ENCODE measurements at places on chromosomes 6 and 20. TPM values are rescaled to one million over a fixed set of nuclear protein-coding genes. Genes with fewer than 3 reads are reported as not detected.

DNA sequence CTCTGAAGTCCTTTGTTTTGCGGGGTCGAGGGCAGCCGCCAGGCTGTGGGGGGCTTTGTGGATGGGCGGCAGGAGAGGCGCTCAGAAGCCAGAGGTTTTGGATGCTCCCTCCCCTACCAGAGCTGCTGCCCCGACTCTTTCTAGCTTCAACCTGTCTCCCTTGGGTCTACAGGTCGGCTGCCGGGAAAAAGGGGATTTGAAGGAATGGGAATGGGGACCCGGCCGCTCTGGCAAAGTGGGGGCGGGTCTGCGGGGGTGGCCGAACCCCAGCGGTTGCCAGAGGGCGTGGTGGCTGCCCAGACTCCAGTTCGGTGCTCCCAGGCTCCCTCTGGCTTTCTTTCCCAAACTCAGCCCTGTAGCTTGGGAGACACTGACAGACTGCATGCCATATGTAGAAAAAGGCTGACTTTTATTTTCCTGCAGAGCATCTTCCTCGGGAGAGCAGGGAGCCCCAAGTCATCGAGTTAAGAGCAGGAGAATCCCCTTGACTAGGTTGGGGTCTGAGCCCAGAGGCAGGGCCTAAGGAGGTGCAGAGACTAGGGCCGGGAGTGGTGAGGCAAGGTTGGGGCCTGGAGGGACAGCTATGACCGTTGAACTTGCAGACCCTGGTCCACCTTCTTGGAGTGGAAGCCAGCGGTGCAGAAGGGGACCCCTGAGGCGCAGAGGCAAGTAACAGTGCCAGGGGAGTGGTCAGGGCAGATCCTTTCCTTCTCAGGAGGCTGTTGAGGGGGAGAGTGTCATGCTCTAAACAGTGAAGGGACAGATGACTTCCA lies 1.4 kb upstream of the PPP1R18 start:
- no peak for DNase-seq

GRCh38 chr20:14536738-14537137 lies 199.3 kb upstream of the FLRT3 start:
- DNase-seq = no peak

DNA sequence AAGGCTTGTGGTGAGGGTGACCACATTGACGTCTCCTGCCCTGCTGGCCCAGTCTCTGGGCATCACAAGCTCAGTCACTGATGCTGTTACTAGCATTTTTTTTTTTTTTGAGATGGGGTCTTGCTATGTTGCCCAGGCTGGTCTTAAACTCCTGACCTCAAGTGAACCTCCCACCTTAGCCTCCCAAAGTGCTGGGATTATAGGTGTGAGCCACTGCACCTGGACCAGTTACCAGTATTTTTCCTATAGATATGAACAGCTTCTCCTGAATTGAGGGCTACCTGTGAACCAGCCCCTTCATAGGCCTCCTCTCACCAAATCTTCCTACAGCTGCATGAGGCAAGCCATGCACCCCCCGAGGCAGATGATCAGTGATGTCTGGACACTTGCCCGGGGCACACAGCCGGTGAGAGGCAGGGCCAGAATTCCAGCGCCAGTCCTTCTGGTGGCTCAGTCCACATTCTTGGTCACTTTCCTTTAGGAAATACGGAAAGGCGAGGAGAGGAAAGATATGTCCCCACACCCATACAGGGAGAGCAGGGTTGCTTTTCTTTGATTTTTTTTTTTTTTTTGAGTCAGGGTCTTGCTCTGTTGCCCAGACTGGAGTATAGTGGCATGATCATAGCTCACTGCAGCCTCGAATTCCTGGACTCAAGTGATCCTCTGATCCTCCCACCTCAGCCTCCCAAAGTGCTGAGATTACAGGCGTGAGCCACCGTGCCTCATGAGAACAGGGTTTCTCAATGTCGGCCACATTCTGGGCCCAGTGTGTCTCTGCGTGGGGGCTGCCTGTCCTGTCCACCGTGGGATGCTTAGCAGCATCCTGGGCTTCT lies 50.7 kb downstream of the UBE2V1 start:
- no peak for DNase-seq

DNA sequence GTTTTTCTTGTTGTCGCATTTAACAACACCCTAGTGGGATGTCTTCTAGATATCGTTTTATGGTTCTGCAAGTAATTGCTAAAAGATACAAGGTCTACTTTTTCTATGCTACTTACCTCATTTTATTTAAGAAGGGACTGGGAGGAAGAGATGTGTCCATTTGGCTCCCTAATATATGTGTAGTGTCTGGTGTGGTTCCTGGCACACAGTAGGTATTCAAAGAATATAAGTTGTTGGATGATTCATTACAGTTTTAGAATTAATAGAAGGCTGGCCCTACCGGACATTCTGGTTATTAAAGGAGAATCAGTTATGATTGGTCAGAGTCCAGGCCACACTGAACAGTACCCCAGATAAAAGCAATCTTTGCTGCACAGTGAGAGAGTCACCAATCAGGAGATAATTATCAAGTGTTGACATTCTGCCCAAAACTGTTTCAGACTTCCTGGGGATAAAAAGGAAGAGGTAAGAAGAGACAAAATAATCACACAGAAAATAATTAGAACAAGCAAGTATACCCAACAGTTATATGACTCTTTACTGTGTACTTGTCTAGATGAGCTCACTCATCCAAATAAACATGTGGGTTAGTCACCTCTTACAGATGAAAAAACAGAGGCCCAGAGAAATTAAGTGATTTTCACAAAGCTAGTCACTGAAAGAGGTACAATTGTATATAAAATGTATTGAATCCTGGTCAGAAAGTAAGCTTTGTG lies 7.0 kb downstream of the TMEM244 start:
- no peak for DNase-seq

GRCh38 chr20:32600681-32601237 lies 15.6 kb upstream of the NOL4L start:
- DNase-seq = no peak

DNA sequence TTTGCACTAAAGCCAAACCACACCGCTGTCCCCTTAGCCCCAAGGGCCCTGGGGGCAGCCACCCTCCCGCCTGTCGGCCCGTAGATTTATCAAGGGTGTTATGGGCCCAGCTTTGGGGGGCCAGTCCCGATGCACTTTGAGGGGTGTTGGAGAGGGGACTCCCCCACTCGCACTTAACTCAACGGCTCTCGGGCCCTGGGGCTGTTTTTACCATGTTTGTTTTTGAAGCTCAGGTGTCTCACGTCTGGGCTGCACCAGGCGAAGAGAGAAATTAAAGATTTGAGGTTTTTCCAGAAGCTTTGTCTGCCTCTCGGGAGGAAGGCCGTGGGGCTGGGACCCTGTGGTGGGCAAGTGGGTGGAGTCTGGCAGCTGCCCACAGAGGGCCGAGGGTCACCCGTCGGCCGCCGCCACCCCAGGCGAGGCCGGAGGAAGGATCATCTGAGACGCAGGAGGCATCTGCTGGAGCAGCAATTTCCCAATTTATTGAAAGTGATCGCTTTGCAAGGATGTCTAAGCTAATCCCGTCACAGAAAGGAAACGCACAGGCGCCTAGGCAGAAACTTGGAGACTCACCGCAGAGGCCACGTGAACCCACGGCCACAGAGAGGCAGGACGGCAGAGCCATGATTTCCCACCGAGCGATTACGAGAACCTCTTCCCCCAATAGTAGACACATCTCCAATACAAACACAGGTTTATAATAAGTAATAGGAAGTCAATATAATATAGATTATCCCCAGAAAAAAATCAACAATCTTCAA lies 3.8 kb downstream of the SLC2A4RG start:
- DNase-seq = no peak

- no peak for DNase-seq
Observed at GRCh38 chr6:22512686-22513427, 56.5 kb upstream of the HDGFL1 start.

DNA sequence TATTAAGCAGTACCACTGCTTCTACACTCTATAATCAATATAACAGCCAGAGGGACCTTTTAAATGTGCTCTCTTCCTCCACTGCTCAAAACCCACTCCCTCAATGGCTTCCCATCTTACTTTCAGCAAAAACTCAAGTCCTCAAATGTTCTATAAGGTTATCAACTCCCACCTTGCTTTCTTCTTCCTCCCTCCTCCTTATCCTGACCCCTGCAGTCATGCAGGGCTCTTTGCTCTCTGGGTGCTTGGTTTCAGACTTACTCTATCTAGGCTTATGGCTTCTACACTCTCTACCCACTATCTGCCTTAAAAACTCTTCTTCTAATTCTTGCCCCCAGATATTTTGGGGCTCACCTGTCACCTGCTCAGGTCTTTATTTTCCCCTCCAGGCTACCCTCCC lies 5.3 kb downstream of the ARHGAP18 start:
- no peak for DNase-seq

DNA sequence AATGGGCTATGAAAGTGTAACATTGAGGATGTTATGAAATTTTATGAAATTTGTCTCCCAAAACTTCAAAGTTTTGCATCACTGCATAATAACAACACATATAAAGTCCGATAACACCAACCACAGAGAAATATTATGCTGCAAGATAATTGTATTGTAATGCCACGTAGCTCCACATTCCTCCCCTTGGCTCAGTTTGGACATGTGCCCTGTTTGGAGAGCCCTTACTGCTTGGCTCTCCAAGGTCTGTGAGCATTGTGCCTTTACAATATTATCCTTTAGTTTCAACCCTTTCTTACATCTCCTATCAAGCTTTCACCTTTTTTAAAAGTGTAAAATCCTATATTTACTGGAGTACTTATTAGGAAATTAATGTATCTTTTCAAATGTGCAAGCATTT lies 10.8 kb downstream of the HBS1L start:
- no peak for DNase-seq

- no peak for DNase-seq
Observed at GRCh38 chr6:70110126-70111022, 192.5 kb downstream of the COL9A1 start.

GRCh38 chr20:18657575-18657974 lies 69.7 kb downstream of the DTD1 start:
- no peak for DNase-seq

DNA sequence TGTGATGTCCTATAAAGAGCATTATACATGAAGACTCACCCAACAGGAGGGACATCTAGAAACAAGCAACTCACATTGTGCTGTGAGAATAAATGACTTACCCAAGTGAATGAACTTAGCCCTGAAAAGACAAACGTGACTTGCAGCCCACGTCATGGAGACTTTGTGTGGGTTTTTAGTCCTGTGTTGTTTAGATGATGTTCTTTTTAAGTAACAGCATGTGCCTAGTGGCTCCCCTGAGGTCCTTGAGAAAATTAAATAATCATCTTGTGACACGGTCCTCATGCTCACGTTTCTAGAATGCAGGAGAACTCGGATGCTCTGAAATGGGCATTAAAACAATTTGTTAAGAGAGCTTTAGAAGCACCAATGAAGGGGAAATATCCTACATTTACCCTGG lies 165.1 kb downstream of the SASH1 start:
- no peak for DNase-seq

DNA sequence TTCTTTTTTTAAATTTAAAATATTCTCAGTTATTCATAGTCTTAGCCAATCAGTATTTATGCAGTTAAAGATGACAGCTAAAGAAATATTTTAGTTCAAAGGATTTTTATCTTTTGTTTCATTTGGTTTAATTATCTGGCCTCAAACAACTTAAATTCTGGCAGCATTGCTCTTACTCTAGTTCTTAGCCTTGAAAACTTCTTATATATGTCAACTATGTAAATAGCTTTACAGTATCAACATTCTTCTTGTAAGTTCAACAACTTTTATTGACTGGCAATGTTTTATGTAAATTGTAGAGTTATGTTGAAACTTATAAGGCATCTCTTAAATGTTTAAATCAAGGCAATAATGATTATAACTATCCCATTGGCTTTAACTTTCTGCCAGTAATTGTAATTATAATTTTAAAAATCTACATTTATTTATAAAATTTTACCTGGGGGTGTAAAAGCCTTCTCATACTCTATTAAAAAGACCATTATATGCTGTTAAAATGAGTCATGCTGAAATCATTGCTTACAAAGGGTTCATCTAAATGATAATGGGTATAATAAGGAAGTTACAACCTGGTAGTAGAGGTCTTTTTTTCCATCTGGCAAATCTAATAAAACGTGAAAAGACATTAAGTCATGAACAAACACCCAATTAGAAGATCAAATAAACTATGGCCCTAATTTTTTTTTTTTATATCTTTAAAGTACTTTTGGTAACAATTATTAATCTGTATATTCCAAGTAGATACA lies 45.8 kb upstream of the FAM184A start:
- no peak for DNase-seq

GRCh38 chr20:34582911-34583310 lies 24.4 kb downstream of the MAP1LC3A start:
- no peak for DNase-seq

GRCh38 chr6:40832691-40833090 lies 206.3 kb downstream of the UNC5CL start:
- no peak for DNase-seq

- no peak for DNase-seq
Observed at GRCh38 chr20:48155268-48155667, 370.0 kb upstream of the SULF2 start.

DNA sequence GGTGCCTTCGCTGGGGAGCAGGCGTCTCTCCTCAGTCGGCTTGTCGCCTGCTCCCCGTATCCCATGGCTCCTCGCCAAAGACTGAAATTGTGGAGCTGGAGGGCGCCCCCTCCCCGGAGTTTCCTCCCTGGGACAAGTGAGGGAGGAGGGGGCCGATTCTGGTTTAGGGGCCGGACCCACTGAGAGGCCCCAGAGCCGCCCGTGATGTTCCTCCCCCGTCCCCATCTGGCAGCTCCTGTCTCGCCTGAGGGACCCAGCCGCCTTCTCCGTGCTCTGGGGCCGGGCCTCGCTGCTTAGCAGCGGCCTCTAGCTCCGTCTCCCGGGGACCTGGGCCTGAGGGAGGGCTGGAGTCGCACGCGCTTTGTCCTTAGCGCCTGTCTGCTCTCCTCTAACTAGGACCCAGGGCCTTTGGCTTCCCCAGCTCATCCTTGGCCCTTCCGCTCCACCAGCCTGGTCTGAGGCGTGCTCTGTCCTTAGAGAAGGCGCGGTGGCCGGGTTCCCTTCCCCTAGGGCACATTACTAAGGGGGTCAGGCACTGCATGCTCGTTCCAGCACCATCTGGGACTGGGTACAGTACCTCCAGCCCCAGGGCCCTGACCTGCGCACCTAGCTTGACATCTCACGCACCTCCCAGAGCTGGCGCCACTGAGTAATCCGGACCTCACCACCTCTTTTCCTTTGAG lies 29.7 kb downstream of the SLC12A5 start:
- DNase-seq = peak; percentile 86

The CD24 gene
- total RNA-seq = 2,327 TPM

The MLN gene
- total RNA-seq = not detected

The MYLK4 gene
- 0.13 TPM for total RNA-seq

The FBXO9 gene
- total RNA-seq = 58.8 TPM

The ATRN gene
- total RNA-seq = 17.4 TPM

The CGAS gene
- 6.7 TPM for total RNA-seq

The IDH3B gene
- total RNA-seq = 103 TPM

The ORC3 gene
- 60.9 TPM for total RNA-seq

The TXLNB gene
- 0.17 TPM for total RNA-seq

The ADTRP gene
- 0.45 TPM for total RNA-seq

All from H1 (cell line).